ENCODE measurements at places on chromosomes 2 and 18.
A peak's percentile ranks its signal among the peaks of the same experiment; 100 is the strongest.

DNA sequence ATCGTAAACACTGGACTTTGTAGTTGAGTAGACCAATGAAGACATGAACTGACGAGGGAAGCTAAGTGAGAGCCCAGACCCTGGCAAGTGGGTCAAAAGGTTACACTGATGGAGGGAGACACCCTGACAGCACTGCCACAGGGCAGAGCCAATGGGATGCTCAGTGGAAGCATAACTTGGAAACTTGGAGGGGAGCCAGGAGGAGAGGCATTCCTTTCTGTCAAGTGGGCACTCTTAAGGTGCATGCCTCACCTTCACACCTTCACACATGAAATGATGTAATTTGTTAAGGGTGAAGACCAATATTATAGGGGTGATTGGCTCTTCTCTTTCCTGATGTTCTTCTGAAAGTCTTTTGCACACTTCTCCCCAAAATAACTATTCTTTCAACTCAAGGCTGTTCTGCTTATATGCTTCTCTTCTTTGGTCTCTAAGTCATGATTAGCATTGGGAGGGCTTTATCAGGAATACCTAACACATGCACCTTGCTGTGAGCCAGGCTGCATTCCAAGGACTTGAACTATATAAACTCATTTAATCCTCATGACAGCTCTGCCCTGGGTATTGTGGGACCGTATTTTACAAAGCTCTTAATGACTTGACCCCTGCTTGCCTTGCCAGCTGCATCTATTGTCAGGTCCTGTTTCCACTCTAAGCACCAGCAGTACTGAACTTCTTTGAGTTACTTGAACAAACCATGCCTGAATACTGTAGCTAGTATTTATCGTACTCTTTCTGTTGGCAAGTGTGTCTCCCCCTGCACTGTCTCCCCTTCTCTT lies 19.0 kb downstream of the RPL37A start:
- no peak for DNase-seq

DNA sequence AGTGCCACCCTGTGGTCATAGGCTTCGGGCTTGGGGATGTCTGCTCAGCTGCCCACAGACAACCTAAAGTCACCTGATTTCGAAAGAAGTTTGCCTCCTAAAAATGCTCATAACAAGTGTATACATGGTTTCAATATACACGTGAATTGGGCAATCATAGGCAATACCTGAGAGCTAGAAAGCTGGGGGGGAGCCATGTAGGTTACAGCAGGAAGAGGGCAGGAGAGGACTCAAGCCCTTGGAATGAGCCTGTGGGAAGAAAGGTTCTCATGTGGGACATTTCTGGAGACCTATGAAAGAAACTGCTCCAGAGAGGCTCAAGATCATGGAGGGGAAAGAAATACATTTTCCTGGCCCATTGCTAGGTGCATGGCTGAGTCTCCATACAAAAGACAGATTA lies 109.7 kb downstream of the ACOXL start:
- DNase-seq, result no peak

GRCh38 chr2:227163998-227164762 lies at the start of the genes COL4A3 and COL4A4:
TSS of gene COL4A3 (plus strand) at chr2:227164624. CDS start at chr2:227164727, 103 bp downstream.
TSS of gene COL4A4 (minus strand) at chr2:227164205. CDS start at chr2:227147483, 16,722 bp downstream.
- no peak for DNase-seq

DNA sequence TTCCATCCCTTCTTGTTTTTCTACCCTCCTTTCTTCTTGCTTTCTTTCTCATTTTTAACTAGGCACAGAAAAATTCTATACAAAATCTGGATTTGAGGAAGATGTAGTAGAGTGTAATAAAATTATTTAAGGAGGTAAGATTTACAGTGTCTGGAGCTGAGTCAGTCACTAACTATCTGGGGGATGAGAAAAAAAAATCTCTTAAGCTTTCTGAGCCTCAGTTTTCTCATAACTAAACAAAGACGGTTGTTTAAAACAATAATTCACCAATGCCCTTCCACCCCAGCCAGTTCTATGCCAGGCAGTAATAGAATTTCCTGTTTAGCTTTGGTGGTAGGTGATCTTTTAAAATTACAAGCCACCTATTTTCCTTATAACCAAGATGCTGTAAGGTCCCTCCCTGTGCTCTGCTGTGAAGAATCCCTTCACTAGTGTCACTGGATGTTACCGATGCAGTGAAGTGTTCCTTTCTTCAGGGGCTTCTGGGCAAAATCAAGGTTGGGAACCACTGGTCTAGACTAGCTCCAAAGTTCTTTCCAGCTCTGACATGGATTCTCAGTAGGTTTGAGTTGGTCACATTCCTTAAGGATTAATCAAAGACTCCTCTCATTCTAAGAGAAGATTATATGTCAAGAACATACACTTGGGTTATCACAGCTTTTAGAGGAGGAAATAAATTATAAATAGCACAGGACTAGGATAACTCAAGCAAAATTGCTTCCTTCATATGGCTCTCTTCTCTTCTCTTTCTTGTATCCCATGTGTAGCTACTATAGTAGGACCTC lies 289.0 kb downstream of the CDH2 start:
- DNase-seq, result no peak

- no peak for DNase-seq
Observed at GRCh38 chr2:170824526-170825015, 7.9 kb downstream of the GAD1 start.

DNA sequence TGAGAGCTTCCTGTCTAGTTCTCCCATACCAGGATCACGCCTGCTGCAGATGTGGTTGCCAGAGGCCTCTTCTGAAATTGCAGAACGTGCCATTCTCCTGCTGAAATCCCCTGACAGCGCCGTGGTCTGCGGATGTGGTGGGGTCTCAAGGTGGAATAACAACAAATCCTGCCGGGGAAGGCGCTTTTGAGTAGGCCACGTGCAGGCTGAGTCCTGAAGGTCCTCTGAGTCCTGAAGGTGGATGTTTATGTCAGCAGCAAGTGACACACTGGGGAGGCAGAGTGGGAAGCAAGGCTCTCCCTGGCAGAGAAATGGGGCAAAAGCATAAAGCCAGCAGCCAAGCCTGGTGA lies 241.4 kb downstream of the MYCN start:
- DNase-seq, result no peak

DNA sequence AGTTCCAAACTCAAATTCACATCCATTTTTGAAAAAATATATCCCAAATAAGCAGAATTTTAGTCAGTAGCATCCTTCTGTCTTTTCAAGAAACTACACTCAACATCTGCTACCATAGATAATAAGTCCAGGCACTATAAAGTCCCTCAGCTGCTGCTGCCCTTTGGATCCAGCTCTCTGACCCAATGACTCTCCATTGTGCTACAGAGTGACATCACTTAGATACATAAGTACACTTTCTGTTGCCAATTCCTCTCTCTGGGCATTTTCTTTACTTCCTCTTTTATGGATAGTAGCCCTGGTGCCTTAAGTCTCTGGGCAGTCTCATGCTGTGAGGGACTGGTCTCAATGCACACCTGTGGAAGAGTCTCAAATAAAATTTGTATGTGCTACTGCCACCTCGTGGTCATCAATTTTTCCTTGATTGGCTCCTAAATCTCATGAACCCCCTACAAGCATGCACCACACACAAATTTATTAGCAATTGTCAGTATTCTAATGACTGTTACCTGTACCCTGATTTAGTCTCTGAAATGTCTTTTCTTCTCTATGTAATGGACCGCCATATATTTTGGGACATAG lies 219.2 kb downstream of the LRP1B start:
- DNase-seq, result no peak

DNA sequence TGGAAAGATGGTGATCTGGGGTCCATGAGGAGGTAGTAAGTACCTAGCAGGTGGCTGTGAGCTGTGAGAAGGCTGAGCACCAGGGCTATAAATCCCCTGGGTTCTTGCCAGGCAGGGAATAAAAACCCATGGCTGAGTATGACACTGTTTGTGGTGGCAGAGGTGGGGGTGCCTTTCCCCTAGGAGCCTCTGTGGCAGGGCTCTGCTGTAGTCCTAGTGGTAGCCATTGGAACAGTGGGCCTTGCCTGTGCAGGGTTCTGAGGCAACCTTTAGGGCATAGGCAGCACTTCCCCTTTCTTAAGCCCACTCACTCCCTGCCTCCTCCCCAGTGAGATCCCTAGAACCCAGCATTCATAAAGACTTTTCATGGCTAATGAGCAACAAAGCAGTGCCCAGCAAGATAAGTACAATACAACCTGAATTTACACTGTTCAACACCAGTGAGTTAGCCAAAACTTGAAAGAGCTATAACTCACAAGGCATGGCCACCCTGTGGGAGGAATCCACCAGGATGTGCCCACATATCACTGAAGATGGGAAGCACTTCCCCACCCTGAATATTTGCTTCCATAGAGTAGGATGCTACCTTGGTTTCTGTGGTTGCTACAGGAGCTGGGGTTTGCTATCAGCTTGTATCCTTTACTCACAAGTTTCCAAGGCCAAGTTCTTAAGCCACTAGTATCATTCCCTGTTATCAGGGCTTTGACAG lies 100.9 kb upstream of the NEUROD1 start:
- DNase-seq, result no peak

- DNase-seq, result peak; percentile 55
Observed at GRCh38 chr2:96407041-96407918, 71.7 kb downstream of the NCAPH start.

DNA sequence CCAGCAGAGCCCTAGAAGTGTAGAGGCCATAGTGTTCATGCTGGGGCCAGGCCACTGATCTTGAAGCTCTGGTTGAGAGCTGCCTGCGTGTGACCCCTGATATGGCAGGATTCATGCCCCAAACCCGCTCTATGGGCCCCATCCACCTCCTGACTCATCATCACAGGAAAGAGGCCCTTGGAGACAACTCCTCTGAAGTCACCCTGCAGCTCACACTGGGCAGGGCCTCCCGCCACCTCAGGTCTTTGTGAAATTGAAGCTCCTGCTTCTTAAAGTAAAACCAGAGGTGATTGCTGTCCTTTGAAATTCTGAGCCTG lies 12.0 kb upstream of the TUBB6 start:
- DNase-seq, result no peak

DNA sequence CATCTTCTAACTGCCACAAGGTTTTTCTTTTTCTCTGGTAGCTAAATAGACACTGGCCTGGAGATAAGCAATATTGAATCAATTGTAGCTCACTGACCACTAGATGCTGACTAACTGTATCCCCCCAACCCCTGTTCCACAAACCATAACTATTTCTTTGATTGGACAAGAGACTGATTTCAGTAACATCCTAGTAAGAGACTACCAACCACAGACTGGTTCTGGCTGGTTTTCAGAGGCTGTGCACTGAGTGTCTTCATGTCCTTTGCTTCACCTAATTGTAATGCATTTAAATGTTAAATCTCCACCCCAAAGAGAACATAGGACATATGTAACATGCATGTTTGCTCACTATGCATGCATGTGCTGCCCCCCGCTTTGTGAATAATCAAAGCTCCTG lies 3.2 kb upstream of the AAK1 start:
- DNase-seq, result no peak

DNA sequence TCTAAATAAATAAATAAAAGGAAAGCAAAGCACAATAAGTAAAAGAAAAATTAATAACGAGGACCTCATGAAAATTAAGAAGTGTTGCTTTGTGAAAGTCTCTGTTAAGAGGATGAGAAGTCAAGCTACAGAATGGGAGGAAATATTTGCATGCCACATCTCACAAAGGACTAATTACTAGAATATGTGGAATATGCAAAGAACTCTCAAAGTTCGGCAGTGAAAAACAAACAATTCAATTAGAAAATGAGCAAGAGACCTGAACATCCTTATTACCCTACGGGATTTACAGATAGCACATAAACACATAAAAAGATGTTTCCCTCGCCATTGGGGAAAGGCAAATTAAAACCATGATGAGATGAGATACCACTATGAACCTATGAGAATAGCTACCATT lies 23.3 kb downstream of the CYP26B1 start:
- DNase-seq, result no peak

- no peak for DNase-seq
Observed at GRCh38 chr2:64838817-64839216, 150.4 kb upstream of the SLC1A4 start.

- no peak for DNase-seq
Observed at GRCh38 chr2:39359453-39360038, 77.5 kb downstream of the MAP4K3 start.

- DNase-seq, result no peak
Observed at GRCh38 chr2:144924827-144925226, 404.9 kb upstream of the ZEB2 start.

DNA sequence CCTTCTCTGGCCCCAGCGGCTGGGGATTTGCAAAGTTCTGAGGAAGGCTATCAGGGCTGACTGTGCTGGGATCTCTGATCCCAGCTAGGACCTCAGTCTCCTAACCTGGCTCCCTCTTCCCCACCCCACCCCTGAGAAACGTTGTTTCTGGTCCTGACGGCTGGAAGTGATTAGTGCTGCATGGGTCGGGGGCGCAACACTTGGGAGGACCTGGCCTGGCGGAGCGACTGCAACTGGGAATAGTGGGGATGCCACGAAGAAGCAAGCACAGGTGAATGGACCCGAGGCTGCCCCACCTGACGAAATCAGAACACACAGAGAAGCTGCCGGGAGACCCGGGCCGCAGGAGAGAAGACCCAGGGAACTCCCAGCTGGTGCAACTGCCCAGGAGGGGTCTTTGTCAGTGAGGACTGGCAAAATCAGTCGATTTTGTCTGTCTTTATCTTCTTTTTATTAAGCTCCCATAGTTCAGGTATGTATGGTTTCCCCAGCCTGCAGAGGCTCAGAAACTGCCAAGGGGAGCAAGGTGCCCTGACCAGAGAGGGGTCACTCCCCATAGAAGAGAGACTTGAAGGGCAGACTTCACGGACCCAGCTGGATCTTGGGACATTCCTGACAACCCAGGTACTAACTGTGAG lies 656 bp upstream of the LBX2 start:
- DNase-seq, result no peak

DNA sequence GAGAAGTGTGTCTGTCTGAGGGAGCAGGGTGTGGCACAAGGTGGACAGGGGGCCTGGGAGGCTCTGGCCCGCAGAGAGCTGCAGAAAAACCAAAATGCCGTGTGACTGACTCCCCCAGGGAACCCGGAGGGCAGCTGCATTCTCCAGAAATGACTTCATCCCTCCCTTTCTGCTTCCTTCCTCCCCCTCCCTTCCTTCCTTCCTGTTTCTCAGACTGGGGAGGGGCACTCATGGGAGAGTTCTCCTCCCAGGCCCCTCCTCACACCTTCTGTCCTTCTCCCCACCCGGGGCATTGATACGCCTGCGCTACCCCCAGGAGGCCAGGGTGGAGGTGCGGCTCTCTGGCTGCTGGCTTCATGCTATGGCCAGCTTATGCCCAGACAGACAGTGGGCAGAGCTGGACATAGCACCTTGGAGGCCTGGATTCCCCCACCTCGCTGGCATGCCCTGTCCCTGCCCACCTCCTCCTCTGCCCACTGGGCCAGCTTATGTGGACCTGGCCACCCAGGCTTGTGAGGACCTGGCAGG lies 8.2 kb upstream of the GPR17 start:
- no peak for DNase-seq

- DNase-seq, result no peak
Observed at GRCh38 chr2:118584062-118584749, 263.2 kb downstream of the EN1 start.

GRCh38 chr2:144474017-144474416 lies 45.9 kb downstream of the ZEB2 start:
- no peak for DNase-seq

Data from activated CD8-positive, alpha-beta memory T cell treated with anti-CD3 and anti-CD28 coated beads for 1 hour (primary cell).